SW480 (cell line): ENCODE measurements at places on chromosomes 3 and 15.

GRCh38 chr15:39638041-39638440, 57.2 kb downstream of the THBS1 start:
- no peak for DNase-seq

- DNase-seq: no peak
Measured at GRCh38 chr3:44355362-44356033, 16.9 kb downstream of the TCAIM start.

DNA sequence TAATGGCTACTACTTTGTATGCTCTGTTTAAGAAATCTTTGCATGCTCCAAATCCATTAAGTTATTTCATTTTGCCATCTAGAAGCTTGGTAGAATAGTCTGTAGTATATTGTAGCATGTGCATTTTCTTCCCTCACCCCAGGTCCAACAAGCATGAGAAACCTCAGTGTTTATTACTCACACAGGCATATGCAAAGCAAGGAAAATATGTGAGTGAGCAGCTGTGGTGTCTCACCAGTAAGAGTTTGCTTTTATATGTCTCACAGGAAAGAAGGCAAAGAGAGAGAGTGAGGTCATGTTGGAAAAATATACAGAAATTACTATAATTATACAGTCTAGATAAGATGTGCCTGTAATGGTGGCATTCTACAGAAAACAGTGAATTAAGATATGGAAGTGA, 312.5 kb downstream of the C3orf38 start:
- DNase-seq: no peak

DNA sequence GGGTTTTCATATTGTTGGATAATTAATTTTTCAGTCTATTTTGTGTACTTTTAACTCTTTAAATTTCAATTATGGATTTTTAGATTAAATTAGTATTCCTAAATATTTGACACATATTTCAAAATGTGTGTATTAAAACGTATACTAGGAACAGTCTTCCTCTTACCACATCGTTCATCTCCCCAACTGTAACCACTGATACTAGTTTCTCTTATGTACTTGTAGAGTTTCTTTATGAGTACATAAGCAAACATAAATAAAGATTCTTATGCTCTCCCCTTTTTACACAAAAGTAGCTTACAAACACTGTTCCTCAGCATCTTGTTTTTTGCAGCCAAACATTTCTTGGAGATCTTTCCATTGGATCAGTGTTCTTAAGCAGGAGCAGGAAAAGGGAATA, 45.9 kb downstream of the CMSS1 start:
- no peak for DNase-seq

DNA sequence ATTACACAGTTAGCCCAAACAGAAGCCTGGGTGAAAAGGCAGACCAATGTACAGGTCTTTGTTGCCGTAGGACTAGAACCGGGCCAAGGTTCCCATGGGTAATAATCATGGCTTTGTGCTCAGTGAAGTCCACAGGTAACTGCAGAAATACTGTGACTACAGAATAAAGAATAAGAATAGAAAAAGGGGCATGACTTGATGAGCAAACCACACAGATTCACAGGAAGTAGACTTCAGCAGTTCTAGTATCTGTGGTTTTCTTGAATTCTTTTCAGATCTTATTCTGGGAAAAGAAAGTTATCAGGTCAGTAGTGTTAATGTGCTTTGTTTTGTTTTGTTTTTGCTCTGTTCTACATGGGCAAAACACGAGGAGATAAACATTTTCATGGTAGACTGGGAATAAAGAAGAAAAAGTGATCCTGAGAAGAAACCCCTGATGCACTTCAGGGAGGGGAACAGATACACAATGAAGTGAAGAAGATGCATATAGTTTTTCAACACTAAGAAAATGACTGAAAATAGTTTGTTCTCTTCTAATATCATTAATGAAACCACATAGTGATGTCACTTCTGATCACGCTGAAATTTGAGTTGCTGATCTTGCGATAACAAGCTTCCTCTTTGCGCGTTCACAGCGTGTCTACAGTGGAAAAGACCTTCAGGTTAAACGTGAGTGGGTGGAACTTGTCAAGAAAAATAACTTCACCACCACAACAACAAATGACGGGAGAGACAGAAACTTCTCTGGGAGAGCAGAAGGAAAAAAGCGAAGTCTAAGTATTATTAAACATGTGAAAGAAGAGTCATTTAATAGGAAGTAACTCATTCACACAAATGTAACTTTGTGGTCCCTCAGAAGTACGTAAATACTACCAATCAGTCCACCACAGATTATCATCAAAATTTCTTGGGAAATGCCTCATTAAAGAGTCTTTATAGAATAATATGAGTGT, 315.8 kb upstream of the SATB1 start:
- no peak for DNase-seq

DNA sequence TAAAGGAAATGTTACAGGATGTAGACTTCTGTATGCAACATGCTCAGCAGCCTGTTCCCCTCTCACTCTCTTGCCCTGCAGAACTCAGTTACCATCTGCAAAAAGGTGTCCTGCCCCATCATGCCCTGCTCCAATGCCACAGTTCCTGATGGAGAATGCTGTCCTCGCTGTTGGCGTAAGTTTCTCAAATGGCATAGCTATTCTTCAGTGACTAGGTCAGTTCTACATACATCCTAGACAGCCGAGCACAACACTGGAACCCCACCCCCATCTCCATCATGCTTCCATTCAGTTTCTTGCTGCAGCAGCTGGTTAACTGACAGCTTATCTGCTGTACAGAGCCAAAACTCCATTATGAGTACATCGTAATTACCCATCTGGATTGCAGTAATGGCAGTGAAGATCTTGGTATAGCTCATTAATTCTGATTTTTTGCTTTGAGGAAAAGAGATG, 4.5 kb downstream of the THBS1 start:
- no peak for DNase-seq

GRCh38 chr15:47541562-47541961, 175.7 kb upstream of the SEMA6D start:
- no peak for DNase-seq

DNA sequence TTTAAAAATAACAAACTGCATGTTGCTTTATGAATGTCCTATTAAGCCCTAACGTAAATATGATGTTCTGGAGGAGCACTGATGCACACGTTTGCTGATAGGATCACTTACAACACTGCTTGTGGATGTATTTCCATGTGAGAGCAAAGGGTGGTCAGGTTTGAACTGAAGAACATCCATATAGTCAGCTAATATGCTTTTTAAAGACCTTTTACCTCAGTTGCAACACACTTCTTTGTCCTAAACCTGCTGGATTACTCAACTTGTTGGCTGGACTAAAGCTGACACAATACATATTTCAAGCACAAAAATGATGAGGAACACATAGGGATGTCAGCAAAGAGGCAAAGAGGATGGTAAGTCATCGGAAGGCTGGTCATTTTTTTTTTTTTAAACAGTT, 186.6 kb downstream of the TIGIT start:
- no peak for DNase-seq

- DNase-seq: no peak
Measured at GRCh38 chr3:33064929-33065328, 32.0 kb downstream of the GLB1 start.

GRCh38 chr15:25728816-25729215, 134.3 kb downstream of the ATP10A start:
- no peak for DNase-seq

DNA sequence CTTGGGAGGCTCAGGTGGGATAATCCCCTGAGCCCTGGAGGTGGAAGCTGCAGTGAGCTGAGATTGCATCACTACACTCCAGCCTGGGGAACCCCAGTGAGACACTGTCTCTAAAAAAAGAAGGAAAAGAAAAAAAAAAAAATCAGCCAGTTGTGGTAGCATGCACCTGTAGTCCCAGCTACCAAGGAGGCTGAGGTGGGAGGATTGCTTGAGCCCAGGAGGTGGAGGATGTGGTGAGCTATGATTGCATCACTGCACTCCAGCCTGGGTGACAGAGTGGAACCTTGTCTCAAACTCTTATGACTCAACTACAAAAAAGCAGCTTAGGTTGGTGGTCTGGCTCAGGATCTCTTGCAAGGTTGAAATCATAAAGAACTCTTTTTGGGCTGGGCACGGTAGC, 19.3 kb upstream of the GPX1 start:
- no peak for DNase-seq

GRCh38 chr15:61685534-61685933, 374.7 kb downstream of the VPS13C start:
- no peak for DNase-seq

DNA sequence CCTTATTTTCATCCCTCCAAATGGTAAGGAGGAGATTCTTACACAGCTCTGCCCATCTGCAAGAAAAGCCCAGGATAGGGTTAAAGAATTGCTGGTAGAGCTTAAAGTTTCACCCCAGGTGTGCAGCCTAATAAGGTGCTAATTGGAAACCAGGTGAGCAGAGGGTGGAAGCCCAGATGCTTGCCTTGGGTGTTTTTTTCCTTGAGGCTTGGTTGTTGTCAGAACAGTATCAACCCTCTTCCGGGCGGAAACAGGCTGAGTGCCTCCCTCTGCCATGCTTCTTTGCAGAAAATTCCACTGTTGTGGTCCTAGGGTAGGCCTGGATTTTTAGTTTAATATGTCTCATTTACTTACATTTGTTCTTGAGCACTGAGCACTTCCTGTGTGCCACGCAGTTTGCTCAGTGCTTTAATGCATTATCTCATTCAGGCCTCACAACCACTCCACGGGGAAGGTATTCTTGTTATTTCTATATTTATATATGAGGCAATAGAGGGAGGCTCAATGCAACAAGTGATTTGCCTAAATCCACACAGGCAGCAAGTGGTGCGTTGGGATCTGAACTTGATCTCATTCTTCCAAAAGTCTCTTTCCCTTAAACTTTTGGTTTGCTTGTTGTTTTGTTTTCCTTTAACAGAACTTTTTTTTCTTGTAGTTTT, 115.0 kb upstream of the LRIG1 start:
- DNase-seq: no peak

GRCh38 chr15:86089422-86089821, 9.8 kb downstream of the AGBL1 start:
- no peak for DNase-seq

DNA sequence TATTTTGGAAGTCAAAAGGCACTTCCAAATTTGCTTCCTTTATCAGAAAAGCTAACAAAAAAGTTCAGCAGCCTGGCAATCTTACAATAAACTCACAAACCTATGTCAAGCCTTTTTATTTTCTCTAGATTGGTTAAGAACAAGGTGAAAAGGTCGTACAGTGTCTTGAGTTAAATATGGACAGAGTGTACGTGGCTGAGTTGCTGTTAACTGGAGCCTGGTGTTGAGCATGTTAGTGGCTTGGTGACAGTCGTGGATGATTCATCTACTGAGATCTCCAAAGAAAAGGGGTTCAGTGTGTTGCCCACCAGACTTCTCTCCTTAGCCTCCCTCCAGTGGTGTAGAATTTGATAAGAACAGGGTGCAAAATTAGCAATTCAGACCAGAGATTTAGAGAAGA, 89.7 kb downstream of the SSR3 start:
- DNase-seq: no peak

DNA sequence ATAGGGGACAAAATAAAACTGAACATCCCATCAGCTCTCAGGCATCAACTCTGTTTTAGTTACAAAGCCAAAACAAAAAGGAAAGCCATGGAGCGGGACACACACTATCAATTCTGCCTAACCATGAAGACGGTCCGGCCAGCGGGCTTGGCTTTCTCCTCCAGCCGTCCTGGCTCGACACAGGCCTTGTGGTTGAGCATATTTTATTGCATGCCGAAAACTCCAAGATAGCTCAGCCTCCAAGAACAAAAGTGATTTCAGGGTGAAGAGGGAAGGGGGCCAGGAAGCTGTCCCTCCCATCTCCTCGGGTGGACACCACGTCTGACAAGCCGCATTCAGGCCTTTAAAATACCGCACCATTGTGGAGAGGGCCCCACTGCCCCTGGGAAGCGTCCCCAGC, 31.2 kb downstream of the WNT5A start:
- DNase-seq: no peak

- DNase-seq: no peak
Measured at GRCh38 chr3:185332026-185332735, 30.8 kb upstream of the MAP3K13 start.

DNA sequence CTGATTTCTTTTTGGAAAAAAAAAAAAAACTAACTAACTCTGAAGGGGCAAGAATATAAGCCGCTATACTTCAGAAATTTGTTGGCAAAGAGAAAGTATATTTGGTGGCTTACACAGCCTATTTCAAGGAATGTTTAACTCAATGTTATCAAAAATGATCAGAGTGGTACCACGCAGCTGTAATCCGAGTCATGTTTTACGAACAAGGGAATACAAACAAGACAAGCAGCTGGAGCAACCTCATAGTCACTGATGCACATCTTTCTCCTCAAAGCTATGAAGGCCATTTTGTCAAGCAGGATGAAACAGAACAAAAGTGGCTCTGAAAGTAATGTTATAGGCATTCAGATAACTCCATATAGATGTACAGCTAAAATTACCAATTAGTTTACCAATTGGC, 81.2 kb downstream of the SCAPER start:
- no peak for DNase-seq

GRCh38 chr3:96711816-96712215, 102.6 kb upstream of the EPHA6 start:
- no peak for DNase-seq

DNA sequence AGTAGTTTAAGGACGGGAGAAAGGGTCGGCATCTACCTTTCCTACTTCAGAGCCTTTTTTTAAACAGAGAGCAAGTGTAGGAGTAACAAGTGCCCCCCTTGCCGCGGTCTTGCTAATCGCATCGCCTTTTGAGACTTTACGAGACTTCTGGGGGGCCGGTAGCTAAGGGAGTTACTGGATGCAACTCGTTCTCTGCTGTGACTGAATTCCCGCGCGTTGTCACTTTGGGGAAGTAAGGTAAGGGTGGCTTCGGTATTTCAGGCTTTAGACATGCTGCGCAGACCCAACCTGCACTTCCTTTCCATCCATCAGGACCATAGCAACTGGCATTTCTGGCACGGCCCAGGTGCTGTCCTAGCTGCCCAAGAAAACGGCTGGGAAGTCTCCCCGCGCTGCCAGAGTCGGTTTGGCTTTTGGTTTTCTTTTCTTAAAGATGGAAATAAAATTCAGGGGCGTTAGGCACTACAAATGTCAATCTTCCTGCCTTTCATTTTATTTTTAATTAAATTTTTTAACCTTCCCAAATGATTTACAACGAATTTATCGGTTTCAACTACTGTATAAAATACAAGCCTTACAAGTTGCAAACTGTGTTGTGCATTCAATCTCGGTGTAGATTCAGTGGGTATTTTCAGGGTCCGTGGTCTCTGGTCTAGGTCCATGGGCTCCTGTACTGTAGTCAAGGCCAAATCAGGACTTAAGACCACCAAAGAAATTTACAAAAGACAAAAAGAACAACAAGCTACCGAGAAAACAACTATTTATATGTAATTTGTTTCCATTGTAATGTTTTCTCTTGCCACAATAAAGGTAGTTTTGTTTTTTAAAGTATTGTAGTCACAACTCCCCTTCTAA, 3.5 kb downstream of the MECOM start:
- no peak for DNase-seq
